ENCODE measurements at places on chromosomes 11 and 22.

- no peak for DNase-seq
These were observed 40.1 kb upstream of the PPARA start for GRCh38 chr22:46110215-46110614.

GRCh38 chr11:109302591-109303334, 119.2 kb upstream of the C11orf87 start:
- DNase-seq, result no peak

DNA sequence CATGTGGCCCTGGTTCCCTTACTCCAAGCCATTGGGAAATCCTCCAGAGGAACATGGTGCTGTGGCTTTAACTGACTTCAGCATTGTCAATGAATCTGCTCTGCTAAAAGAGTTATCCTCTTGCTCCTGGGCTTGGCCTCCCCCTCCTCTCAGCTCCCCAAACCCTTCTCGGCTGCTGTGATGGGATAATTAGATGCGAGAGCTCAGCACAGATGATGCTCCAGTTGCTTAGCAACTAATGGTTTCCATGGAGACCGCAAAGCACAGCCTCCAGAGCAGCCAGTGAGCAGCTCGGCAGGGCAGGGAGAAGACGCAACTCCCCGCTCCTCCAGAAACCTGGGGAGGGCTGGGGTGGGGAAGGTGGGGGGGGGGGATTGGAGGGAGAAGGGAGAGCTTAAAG, 2.8 kb upstream of the UPK2 start:
- DNase-seq, result no peak

GRCh38 chr11:19012636-19013035, 47.9 kb downstream of the MRGPRX2 start:
- no peak for DNase-seq

DNA sequence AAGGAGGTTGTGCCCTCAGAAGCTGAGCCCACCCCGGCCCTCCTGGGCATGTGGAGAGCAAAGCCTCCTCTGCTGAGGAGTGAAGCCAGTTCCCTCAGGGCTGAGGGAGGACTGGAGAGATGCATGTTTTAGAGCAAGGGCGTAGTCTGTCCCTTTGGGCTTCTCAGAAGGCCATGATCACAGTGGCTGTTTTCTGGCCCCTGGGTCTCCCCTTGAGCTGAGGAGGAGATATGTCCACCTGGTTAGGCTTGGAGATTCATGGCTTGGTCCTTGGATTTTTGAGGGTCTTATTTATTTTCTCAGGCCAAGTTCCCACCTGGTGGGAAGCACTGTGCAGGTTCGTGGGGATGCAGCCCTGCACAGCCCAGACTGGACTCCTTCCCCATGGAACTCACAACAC, 46.5 kb upstream of the THY1 start:
- DNase-seq, result no peak

GRCh38 chr11:36509694-36510593, at the start of gene TRAF6:
TSS of gene TRAF6 (minus strand) at chr11:36510272. CDS start at chr11:36501515, 8,757 bp downstream.
- DNase-seq, result peak; percentile 88

GRCh38 chr22:27614006-27614649, 187.4 kb downstream of the MN1 start:
- no peak for DNase-seq
